Stimulated activated CD4-positive, alpha-beta T cell treated with anti-CD3 and anti-CD28 coated beads, Interleukin-4, amount 100 ng/mL, for 1 hour (primary cell): ENCODE measurements at places on chromosomes 1 and 21.

GRCh38 chr1:16246961-16247360, 10.0 kb upstream of the CPLANE2 start:
- DNase-seq: no peak

DNA sequence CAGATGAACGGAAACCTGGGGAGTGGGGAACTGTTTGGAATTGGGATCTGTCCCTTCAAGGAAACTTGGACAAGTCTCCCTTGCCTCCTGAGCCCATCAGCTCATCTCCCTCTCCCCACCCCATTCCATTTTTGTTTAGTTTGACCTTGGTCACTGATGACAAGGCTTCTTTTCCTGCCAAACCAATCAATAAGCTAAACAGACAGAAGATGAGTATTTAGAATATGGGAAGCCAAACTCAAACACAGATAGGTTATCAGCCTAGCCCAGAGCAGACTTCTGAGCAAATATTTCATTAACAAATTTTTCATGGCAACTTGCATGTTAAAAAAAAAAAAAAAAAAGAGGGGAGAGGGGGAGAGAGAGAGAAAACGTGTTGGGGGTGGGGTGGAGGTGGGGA, 337.2 kb upstream of the PROX1 start:
- no peak for DNase-seq

DNA sequence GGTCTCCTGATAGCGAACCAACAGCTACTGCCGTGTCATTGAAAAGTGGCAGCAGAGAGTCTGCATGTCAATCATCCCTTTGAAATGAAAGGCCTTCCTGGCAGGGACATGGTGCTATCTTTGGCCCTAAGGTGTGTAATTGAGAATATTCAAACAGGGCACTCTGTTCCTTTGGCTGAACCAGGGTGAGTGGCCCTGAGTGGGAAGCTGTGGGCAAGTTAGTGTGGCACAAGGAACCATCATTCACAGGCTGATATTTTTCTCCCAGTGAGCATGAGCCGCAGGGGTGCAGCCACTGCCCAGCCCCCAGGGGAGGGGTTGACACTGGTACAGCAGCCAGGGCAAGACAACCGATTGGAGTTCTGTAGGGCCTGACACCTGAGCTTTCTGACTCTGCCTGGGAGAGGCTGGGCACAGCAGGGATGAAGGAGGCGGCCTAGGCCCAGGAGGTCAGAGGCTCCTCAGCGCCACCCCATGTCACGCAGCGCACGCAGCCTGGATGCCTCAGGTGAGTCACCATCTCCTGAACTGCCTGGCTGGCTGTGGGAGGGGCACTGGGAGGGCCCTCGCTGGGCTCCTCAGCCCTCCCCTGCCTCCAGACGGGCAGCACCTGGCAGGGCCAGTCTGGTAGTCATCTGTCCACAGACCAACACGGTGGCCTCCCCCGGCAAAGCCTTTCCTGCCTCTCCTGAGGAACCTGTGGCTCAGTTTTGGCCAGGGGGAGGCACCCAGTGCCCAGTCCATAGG, 13.2 kb downstream of the QSOX1 start:
- no peak for DNase-seq

GRCh38 chr1:23661887-23662286, 29.7 kb upstream of the RPL11 start:
- no peak for DNase-seq

GRCh38 chr1:29954591-29954990, 718.3 kb downstream of the PTPRU start:
- DNase-seq: no peak

DNA sequence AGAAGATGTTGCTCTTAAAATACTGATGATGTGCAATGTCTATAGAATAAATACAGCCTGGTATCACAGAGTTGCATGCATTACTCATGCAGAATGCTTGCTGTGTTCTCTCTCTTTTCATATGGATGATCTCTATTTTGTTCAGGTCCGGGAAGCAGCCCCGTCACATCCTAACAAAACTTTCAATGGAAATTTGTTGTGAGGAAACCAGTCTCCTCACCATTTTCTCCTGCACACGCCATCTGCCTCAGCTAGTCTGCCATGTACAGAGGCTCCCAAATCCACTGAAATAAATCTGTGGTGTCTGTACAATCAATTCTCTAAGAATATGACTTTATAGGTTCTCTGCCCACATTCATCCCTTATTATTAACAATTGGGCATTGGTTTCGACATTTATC, 42.4 kb downstream of the DAB1 start:
- no peak for DNase-seq

GRCh38 chr1:227661495-227661894, 73.6 kb downstream of the JMJD4 start:
- DNase-seq: no peak

- DNase-seq: no peak
These were observed 158.7 kb downstream of the PSMG1 start for GRCh38 chr21:39024538-39024937.

DNA sequence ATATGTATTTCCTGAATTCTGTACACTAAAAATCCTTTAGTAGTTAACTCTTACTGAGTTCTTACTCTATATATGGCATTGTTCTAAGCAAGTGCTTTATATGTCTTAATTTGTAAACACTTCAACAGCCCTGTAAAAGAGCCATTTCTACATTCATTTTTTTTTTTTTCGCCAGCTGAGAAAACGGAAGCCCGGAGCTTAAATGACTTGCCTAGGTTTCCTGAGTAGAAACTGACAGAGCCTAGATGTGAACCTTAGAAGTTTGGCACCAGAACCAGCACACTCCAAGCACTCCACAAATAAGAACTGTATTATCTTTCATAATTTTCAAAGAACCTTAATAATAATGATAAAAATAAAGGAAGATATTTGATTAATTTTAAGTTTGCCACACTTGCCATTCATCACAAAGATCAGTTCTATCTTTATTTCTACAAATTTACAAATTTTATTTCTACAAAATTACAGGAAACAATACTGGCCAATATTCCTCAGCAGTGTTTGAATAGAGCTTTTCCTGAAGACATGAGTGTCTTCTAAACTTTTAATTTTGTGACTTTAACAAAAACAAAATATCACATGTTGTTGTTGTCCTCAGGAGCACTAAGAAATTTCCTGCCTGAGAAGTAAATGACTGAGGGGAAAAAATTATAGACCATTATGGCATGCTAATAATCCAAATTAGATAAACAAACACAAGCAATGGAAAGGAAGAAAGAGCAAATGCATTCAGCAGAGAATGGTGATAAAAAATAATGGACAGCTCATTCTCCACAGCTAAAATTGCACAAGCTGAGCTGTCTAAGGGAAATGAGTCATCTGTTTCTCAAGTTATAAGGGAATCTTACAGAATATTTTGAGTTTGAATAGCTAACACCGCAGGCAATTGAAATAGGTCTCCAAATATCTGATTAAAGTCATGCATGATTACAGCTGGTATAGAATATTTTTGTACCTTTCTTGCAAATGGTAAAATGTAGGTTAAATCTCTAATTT, 71.2 kb downstream of the DPYD start:
- DNase-seq: no peak

- DNase-seq: no peak
These were observed 47.2 kb upstream of the ECE1 start for GRCh38 chr1:21337454-21337927.

DNA sequence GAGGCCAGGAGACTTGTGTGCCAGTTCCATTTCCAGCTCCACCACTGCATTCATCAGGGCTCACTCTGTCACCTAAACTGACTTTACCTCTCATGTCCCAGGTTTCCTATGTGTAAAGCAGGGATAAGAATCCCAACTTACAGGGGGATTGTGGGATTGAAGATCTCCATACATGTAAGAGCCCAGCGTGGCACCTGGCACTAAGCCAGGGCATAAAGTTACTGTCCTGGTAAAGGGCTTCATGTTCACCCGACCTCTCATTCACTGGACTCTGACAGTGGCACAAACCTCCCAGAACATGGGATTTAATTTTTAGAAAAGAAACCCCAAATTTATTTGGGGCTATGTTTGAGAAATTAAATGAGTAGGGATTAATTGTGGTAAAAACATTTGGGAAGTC, 8.9 kb upstream of the IGFN1 start:
- no peak for DNase-seq

DNA sequence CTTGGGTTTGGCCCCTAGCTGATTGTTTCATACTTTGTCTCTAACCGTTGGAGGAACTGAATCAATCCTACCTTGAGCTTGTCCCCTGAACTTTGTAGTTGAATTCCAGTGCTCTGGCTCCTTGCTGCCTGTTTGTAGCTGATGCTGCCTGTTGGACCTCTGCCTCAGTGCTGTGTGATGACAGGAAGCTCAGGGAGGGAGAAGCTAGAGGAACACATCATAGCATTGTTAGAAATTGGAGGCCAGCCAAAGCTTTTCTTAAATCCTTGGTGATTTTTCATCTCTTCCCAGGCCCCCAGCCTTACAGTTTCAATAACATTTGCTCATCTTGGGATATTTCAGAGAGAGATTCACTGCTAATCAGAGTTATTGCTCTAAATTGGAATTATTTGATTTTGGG, 34.0 kb downstream of the MACF1 start:
- DNase-seq: no peak
